ENCODE measurements at places on chromosomes 5 and 9.

- DNase-seq, result peak; percentile 58
Observed at GRCh38 chr9:109264877-109265587, 55.8 kb downstream of the EPB41L4B start.

GRCh38 chr5:154732212-154732611 lies 23.0 kb upstream of the LARP1 start:
- DNase-seq, result no peak

DNA sequence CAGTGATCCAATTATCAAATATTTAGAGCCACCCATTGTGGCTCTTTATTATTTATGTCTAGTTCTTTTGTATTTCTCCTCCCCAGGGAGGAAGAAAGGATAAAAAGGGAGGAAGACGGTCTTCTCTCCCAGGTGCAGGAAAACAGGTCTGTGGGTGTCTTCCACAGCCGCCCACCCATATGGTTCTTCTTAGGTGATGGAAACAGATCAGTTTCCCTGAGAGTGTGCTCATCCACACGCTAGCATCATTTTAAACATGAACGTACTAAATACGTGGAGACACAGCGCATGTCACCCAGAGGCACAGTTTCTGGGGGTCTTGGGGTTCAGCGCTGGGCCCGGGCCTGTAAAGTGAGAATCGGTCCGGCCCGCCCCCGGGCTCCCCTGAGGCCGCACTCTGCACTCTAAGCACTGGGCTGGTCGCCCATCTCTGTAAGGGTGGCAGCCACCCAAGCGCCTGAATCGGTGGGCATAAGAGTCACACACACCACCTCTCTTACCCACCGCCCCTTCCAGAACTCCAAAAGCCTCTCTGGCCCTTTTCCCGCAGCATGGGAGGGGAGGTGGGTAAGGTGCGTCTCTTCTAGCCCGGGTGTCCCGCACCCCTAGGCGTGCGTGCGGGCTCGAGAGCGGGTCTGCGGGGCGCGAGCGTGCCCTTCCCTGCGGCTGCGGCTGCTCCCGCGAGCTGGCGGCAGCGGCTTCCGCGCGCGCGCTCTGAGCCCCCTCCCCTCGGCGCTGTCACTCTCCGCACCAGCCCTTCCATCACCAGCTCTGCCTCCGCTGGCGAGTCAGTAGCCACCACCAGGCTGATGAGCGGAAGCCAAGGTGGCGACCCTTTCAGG lies 1.3 kb downstream of the PTCH1 start:
- DNase-seq, result peak; percentile 35

GRCh38 chr9:135926402-135927194 lies 19.3 kb upstream of the CAMSAP1 start:
- DNase-seq, result peak; percentile 96

DNA sequence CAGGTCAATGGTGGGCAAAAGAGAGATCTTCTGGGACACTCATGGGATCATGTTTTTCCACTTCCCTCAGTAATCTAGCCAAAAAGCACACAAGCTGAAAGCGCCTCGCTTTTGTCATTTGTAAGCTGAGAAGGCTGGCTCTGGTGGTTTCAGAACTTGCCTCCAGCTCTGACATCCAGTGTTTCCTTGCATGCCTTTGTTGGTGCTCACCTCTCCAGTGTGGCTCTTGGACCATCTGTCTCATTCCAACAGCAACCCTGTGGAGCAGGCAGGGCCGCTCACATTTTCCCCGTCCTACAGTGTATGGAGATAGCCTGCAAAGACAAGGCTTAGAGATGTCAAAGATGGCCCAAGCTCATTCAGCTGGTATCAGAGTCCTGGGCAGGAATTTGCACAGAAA lies 160.8 kb upstream of the KLF4 start:
- DNase-seq, result peak; percentile 83

GRCh38 chr9:33868440-33868973 lies 51.5 kb downstream of the UBE2R2 start:
- DNase-seq, result peak; percentile 79

- DNase-seq, result no peak
Observed at GRCh38 chr5:11247224-11247623, 486.2 kb upstream of the DAP start.

DNA sequence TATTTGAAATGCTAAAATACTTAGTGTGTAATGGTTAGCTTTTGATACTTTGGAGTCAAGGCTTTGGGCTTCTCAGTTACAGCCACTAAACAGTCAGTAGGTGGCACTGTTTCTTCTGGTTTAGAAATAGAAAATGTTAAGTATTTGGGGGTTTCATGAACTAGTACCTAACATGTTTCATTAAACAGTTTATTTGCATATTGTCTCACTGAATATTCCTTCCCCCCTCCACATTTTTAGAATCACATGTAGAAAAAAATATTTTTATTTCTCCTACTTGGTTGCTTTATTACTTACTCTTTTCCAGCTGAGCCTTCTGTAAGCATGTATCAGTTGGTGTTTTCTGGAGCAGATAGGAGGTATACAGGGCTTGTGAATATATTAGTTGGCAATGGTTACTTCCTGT lies 48.0 kb downstream of the IPO11 start:
- DNase-seq, result peak; percentile 74

GRCh38 chr9:137320555-137321384 lies 18.7 kb upstream of the NRARP start:
- DNase-seq, result no peak

DNA sequence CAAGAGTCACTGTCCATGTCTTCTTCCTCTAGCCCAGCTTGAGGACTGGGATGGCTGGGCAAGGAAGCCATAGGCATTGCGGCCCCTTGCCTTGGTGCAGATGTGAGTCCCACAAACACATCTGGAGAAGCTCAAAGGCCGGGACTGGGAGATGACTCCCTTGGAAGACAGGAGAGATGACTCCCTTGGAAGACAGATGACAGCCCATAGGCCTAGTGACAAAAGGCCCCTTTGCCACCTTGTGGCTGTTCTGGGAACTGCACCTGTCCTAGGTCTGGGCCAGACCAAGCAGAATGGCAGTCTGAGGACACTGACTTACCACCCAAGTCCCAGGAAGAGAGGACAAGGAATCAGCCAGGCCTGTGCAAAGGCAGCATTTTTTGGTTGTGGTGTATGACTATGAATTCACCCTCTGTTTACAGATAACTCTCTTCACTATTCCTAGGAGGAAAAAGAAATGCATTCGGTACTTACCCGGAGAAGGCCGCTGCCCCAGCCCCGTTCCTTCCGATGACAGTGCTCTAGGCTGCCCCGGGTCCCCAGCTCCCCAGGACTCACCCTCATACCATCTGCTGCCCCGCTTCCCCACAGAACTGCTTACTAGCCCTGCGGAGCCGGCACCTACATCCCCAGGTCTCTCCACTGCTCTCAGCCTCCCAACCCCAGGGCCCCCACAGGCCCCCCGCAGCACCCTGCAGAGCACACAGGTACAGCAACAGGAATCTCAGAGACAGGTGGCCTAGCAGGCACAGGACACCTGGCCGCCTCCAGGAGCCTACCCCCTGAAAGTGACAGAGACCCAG lies 30.8 kb downstream of the SKP1 start:
- peak; percentile 75 for DNase-seq

GRCh38 chr5:175478384-175479124 lies at the start of gene SFXN1:
Gene SFXN1, plus strand, starts transcription at chr5:175478560. Its CDS starts 13,544 bp downstream, at chr5:175492104.
- DNase-seq, result peak; percentile 87

DNA sequence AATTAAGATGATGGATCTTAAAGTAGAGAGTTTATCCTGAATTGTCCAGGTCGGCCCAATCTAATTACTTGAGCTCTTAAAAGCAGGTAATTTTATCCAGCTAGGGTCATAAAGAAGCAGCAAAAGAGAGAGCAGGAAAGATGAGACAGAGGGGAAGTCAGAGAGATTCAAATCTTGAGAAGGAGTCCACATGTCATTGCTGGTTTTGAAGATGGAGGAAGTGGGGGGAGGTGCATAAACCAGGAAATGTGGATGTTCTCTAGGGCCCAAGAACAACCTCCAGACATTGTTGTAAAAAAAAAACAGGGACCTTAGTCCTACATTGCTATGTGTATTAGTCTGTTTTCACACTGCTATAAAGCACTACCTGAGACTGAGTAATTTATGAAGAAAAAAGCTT lies 66.4 kb downstream of the SLCO4C1 start:
- no peak for DNase-seq

Data from GM23248 (cell line).